NCI-H2029 (cell line): ENCODE measurements at places on chromosomes 7 and 10.

GRCh38 chr10:16314259-16314658 is 122.6 kb upstream of the PTER start:
- DNase-seq: no peak

DNA sequence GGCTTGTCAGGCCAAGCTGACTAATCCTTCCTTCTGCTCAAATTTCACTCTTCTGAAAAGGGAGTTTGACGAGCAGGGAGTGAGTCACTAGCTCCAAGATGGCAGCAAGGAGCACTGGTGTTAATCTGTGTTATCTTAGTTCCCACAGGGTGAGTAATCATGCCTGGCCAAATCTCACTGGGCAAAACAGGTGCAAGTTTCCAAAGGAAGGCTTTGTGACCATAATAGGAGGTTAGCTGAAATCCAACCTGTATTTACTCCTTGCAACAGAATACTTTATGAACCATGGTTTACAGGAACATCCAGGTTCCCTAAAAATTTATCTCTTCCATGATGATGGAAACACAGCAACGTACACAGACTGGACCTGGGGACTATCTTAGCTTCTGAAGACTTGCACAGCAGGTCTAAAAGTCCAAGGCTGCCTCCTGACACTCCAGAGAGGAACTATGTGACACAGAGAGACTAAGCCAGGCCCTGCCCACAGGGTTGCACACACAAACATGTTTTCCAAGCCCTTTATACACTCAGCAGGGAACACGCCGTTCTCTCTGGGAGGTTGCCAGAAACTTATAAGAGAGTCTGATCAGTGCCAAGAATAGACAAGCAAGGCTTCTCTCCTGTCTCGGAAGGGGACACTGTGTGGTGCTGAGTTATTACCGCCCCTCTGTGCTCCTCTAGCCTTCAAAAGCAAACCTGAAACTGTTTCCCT is 46.3 kb downstream of the PDK4 start:
- DNase-seq: peak; percentile 68

GRCh38 chr7:74502216-74502891 is 48.6 kb downstream of the GTF2IRD1 start:
- peak; percentile 54 for DNase-seq

DNA sequence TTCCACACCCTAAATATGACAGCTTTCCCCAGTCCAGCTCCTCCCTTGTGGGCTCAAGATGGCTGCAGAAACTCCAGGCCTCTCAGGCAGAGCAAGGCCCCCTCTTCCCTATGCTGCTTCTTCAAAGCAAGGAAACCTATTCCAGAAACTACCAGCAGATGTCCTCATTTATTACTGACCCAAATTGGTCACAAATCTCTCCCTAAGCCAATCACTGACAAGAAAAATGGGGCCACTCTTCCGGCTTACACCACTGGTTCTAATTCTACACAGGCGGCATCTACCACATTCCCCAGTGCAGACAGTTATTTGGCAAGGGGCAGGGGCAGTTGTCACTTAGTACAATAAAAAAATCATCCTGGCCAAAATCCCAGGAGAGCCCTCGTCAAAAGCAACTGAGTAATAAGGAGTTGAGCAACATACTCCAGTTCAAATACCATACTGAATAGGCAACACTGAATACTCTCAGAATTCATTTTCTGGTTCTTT is 150.4 kb downstream of the SFMBT2 start:
- DNase-seq: no peak

DNA sequence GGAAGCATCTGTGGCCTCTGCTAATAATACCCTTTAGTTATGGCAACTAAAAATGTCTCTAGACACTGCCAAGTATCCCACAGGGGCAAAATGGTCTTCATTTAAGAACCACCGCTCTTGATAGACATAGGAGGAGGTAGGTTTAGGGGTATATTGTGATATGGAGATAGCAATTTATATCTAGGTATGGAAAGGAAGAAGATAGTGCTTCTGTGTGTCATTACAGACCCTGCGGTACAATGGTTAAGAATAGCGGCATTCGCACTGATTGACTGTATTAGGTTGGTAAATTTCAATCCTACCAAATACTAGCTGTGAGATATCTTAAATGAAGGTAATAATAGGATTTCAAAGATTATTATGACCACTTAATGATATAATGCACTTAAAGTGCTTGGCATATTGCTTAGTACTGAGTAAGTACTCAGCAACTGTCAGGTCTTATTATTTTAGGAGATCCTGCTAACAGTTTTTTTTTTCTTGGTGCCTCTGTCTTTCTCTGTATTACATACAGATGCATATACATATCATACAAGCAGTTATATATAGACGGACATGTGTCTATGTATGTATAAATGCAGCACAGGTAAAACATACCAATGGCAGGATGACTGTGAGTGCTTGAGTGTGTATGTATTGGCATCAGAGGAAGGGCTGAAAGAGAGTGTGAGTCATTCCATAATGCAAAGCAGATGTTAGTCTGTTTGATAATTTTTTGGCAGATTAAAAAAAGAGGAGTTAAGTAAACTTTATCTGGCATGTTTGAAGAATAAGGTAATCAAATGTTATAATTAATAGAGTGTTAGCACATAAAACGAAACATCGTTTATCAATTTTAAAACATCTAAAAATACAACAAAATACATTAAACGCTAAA is 50.0 kb upstream of the ITGB8 start:
- DNase-seq: no peak
